ENCODE measurements at places on chromosomes 5 and 9. TPM values are rescaled to one million over a fixed set of nuclear protein-coding genes. Genes with fewer than 3 reads are reported as not detected.

TMEFF1 gene
- 0.10 TPM for polyA plus RNA-seq

PAEP gene
- not detected for polyA plus RNA-seq

THOC3 gene
- polyA plus RNA-seq, result 38.2 TPM

ESM1 gene
- polyA plus RNA-seq, result 2.8 TPM

TRIP13 gene
- 23.1 TPM for polyA plus RNA-seq

GRCh38 chr5:139711067-139711905 lies 63.1 kb downstream of the CXXC5 start:
- no peak for DNase-seq

GRCh38 chr9:137918331-137919094 lies 40.9 kb downstream of the CACNA1B start:
- no peak for DNase-seq

- no peak for DNase-seq
Measured at GRCh38 chr5:7927466-7928375, 58.8 kb downstream of the MTRR start.

All from BJ (cell line).